ENCODE measurements at places on chromosomes 1 and 21. TPM values are rescaled to one million over a fixed set of nuclear protein-coding genes. Genes with fewer than 3 reads are reported as not detected.

DNA sequence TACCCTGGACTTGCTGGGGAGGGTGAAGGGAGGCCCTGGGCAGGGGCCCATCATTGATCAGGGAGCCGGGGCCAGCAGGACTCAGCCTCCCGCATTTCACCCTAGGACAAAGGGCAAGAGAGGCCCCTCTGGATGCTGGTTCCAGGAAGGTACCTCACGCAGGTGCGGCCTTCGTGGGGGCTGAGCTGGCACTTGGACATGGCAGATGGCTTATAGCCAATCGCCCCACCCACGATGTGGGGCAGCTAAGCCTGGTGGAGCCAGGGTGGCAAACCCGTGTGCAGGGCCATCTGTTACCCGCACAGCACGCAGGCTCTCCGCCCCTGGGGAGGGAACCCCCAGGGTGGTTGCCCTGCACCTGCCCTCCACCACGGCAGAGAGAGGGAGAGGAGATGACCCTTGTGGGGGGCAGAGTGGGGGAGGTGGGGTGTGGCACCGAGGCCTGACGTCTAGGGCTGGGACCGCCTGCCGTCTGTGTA is 2.5 kb downstream of the TFF3 start:
- H3K4me3 ChIP-seq, result no peak overlapping the region
- H3K27ac ChIP-seq, result no peak overlapping the region
- DNase-seq, result no peak
- no peaks in the 10 kb centered on the region for H3K36me3 ChIP-seq
- no peaks in the 10 kb centered on the region for H3K27me3 ChIP-seq

GRCh38 chr1:6298940-6299465 is 38.1 kb upstream of the GPR153 start:
- no peaks in the 10 kb centered on the region for H3K4me1 ChIP-seq
- H3K36me3 ChIP-seq, result peaks cover 7% of the 10 kb centered on the region
- H3K4me3 ChIP-seq, result no peak overlapping the region
- H3K27me3 ChIP-seq, result no peaks in the 10 kb centered on the region
- no peak overlapping the region for H3K27ac ChIP-seq

DNA sequence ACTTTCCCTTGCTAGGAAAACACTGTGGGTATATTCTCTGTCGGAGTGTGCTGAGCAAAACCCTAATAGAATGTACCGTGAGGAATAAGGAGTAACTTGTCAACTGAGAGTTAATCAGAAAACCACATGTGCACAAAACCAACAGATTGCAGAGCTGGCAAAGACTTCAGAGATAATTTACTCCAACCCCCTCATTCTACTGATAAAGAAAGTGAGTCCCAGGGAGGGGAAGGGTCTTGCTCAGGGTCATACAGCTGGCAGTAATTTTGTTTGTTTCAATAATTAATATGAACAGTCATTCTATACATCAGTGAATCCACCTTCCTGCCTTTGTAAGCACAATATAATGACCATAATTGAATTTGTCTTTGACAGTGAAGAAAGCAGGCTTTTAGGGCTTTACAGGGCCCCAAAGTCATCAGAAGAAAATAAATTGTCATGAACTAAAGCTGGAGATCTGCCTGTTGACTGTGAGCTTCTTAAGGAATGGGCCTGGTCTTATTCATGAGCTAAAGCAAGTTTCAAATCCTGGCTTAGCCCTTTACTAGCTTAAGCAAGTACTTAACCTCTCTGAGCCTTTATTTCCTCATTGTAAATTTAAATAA is 67.2 kb upstream of the HOOK1 start:
- no peak overlapping the region for H3K27ac ChIP-seq
- H3K27me3 ChIP-seq, result no peaks in the 10 kb centered on the region
- H3K4me3 ChIP-seq, result no peak overlapping the region
- peaks cover 60% of the 10 kb centered on the region for H3K4me1 ChIP-seq
- no peak for DNase-seq
- H3K36me3 ChIP-seq, result no peaks in the 10 kb centered on the region

DNA sequence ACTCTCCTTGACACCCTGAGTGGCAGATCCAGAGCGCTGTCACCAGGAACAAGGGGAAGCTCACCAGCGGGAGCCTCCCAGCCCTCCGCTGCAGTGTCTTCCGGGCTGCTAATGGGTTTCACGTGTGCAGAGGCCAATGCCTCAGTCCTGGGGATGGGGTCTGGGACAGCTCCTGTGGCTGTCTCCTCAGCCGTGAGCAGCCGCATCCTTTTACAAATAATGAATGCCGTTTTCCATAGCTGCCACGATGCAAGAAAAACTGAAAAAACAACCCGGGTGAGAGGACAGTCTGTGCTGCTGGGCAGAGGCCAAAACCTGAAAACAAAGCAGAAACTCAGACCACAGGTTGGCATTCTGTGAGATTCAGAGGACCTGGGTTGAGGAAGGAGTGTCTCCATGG is 212.2 kb upstream of the RAB4A start:
- H3K4me3 ChIP-seq, result no peak overlapping the region
- H3K36me3 ChIP-seq, result no peaks in the 10 kb centered on the region
- peak overlapping the region; percentile 67 for H3K27ac ChIP-seq
- peaks cover 3% of the 10 kb centered on the region for H3K4me1 ChIP-seq

DNA sequence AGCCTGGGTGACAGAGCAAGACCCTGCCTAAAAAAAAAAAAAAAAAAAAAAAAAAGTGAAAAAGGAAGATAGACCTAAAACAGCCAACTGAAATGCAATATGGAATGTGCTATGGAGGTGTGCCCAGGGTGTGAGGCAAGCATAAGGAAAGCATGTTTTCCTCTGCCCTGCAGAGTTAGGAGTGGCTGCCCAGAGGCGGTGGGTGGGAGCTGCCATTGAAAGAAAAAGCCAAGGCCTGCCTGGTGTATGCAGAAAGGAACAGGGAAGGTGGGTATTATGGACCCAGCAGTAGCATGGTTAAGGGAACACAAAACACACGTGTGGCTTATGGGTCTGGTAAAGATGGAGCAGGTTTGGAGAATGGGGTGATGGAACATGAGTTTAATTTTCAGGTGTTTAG is 8.9 kb downstream of the CD244 start:
- no peak overlapping the region for H3K4me3 ChIP-seq
- no peaks in the 10 kb centered on the region for H3K4me1 ChIP-seq
- no peaks in the 10 kb centered on the region for H3K36me3 ChIP-seq
- no peaks in the 10 kb centered on the region for H3K27me3 ChIP-seq

- H3K36me3 ChIP-seq, result no peaks in the 10 kb centered on the region
- peaks cover 10% of the 10 kb centered on the region for H3K27me3 ChIP-seq
- no peak overlapping the region for H3K4me3 ChIP-seq
These were observed 1.2 kb downstream of the MCOLN3 start for GRCh38 chr1:85047144-85047471.

DNA sequence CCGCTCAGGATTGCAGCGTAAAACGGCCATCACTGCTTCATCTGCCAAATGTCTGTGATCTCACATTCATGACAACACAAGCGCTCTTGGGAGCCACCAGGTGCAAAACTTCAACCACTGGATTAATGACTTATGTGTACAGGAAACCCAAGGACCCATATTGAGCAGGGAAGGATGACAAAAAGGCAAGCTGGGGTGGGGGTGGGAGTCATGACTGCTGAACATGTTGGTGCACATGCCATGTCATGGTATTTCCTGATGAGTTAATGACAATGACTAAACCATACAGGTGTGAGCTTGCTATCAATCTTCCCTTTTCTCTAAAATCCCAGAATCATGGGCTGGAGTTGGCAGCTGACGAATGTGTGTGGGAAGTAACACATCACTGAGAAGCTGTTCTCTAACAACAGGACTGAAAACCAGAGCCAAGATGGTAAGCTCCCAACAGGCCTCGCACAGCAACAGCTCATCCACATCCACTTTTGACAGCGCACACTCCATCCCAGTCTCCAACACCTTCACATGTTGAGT is 3.1 kb upstream of the SH2D5 start:
- H3K27ac ChIP-seq, result peak overlapping the region; percentile 34
- no peak for DNase-seq
- H3K4me3 ChIP-seq, result no peak overlapping the region

DNA sequence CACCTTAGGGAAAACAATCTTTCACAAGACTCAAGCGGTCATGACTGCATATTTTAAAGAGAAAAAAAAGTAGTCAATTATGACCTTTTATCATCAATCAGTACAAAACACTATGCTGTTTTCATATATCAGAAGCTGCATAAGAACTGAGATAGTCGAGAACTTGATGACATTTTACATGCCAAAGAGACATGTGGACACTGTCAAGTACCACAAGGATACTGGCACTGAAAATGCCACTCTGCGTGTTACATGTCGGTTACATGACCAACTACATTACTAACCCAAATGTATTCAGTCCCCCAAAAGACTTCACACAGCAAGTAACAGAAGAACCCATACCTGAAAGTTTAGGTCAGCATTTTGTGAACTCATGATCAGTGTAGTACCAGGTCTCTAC is 975.0 kb upstream of the ADGRL4 start:
- no peak overlapping the region for H3K27ac ChIP-seq
- DNase-seq, result no peak
- no peaks in the 10 kb centered on the region for H3K36me3 ChIP-seq

DNA sequence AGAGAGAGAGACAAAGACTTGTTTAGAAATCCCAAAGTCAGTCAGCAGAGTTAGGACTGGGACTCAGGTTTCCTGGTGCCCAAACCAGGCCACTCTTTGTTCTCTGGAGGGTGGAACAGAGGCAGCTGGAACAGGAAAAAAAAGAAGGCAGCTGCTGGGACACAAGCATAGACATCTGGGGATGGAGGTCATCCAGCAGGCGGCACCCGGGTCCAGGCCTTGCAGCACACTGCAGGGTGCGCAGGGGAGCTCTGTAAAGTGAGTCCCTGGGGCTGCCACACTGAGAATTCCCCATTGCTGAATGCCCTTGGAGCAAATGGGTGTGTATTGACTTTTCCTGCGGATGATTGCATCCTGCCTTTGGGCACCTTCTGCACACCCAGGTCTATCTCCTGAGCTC is 222.9 kb upstream of the CSF3R start:
- H3K36me3 ChIP-seq, result no peaks in the 10 kb centered on the region
- no peak for DNase-seq
- peaks cover 4% of the 10 kb centered on the region for H3K4me1 ChIP-seq
- H3K27me3 ChIP-seq, result peaks cover 88% of the 10 kb centered on the region
- no peak overlapping the region for H3K27ac ChIP-seq

DNA sequence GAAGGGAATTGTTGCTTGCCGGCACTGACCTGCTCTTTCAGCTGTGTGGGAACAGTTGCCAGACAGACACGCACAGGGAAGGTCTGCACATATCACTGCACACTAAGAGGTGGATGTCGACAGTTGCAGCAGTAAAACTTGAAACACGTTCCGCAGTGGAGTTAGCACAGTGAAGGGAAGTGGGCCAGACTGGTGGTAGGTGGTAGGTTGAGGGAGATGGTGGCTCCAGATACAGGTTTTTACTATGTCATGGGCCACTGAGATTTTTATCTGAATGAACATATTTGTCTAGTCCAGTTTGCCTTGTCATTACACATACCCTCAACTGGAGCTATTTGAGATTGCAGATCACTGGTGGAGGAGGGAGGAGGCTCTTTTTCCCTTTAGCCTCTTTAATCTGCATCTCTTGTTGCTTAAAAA is 13.5 kb downstream of the MRPS6 start:
- H3K4me3 ChIP-seq, result no peak overlapping the region
- H3K36me3 ChIP-seq, result no peaks in the 10 kb centered on the region
- H3K4me1 ChIP-seq, result peaks cover 14% of the 10 kb centered on the region
- H3K27ac ChIP-seq, result no peak overlapping the region

DNA sequence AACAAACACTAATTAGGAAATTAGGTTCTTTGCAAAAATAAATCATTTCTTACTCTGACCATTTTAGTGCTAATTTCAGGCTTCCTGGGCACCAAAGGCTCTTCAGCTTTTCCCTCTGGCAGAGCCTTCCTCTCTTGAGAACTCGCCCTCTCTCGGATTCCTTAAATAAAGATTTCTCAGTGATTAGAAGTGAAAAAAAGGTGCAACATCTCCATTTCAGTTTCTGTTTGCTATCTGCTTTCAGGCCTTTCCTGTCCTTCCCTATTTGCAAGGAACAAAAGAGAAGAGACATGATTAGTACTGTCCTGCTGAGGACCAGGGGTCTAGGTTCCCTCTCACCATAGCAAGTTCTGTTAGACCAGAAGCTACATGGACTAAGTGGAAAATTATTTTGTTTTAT is 27.8 kb upstream of the CACYBP start:
- H3K4me1 ChIP-seq, result peaks cover 10% of the 10 kb centered on the region
- peak overlapping the region; percentile 15 for H3K27ac ChIP-seq
- H3K36me3 ChIP-seq, result peaks cover 37% of the 10 kb centered on the region
- H3K27me3 ChIP-seq, result no peaks in the 10 kb centered on the region
- no peak overlapping the region for H3K4me3 ChIP-seq

GRCh38 chr1:19356266-19356665 is 44.1 kb downstream of the SLC66A1 start:
- no peak overlapping the region for H3K4me3 ChIP-seq
- H3K27ac ChIP-seq, result no peak overlapping the region
- H3K27me3 ChIP-seq, result no peaks in the 10 kb centered on the region
- peaks cover 31% of the 10 kb centered on the region for H3K36me3 ChIP-seq
- peaks cover 54% of the 10 kb centered on the region for H3K4me1 ChIP-seq

DNA sequence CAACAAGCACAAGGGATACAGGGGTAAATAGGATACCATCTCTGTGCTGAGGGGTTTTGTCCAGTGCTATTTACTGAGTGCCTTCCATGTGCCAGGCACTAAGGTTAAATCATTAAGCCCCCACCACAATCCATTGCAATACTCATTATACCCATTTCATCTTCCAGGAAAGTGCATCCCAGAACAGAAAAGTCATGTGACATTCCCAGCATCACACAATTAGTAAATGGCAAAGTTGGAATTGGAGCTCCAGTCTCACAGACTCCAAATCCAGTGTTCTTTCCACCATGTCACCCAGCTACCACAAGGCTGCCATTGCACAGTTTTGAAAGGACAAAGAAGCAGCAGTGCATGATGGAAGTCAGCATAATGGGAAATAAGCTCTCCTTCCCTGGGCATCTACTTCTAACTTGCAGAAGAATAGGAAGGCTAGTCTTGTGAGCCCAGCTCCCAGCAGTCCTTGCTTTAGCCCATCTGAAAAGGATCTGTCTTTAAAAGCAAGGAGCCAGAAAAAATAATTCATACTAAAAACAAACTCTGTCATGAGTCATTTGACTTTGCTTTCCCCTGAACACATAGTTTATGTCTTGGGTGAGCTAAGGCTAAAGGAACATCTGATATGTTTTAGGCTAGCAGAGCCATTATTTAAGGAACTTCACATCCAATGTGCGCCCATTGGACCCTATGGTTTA is 111.4 kb upstream of the HOOK1 start:
- no peaks in the 10 kb centered on the region for H3K36me3 ChIP-seq
- H3K4me3 ChIP-seq, result no peak overlapping the region
- H3K27me3 ChIP-seq, result no peaks in the 10 kb centered on the region
- DNase-seq, result no peak

GRCh38 chr1:232292239-232292638 is 337.7 kb downstream of the SIPA1L2 start:
- H3K4me1 ChIP-seq, result no peaks in the 10 kb centered on the region
- H3K4me3 ChIP-seq, result peak overlapping the region; percentile 22
- no peaks in the 10 kb centered on the region for H3K36me3 ChIP-seq
- peak overlapping the region; percentile 82 for H3K27ac ChIP-seq
- no peak for DNase-seq
- no peaks in the 10 kb centered on the region for H3K27me3 ChIP-seq

GRCh38 chr1:34075576-34075975 is 89.5 kb downstream of the CSMD2 start:
- no peak for DNase-seq
- no peak overlapping the region for H3K27ac ChIP-seq
- H3K4me1 ChIP-seq, result no peaks in the 10 kb centered on the region
- no peaks in the 10 kb centered on the region for H3K36me3 ChIP-seq

The PRKACB gene
- 7.2 TPM for total RNA-seq

The TMEM269 gene
- not detected for total RNA-seq
